ENCODE measurements at places on chromosomes 1 and 21. TPM values are rescaled to one million over a fixed set of nuclear protein-coding genes. Genes with fewer than 3 reads are reported as not detected.

The FMO5 gene
- total RNA-seq: 1.6 TPM

DNA sequence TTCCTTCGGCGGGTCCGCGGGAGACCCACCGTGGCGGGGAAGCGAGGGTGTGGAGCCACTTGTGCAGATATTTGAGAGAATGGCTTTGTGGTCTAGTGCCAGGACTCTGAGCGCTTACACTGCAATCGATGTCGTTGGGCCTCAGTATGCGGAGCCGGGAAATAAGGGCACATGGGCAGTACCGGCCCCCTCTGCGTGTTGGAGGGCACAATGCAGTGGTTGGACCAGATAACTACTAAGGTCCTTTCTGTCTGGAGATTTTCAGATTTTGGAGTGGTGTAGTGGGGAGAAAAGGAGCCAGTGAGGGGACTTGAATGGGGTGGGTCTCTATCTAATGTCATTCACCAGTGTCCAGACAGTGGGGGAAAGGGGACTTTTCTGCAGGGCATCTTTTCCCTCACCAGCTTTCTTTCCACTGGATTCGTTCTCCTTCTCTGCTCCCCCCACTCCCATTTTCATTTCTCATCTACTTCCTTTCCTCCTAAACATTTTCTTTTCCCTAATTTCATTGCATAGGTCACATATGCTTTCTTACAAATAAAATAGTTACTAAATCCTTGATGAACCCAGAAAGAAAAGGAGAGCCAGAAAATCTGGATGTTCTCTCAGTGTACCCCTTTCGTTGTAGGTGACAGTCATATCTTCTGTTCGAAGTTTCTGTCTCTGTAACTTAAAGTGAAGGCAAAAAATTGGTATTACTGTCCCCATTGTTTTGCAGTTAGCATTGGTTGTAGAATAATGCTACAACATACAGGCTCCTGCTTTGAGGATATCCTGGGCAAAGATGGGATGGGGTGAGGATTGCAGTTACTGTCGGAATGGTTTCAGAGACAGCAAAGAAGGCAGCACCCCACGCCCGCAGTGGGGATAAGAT, 1.4 kb downstream of the ATF3 start:
- DNase-seq: no peak

GRCh38 chr1:218281285-218281684, 3.8 kb upstream of the RRP15 start:
- no peak for DNase-seq

GRCh38 chr1:168766568-168766967, 37.6 kb upstream of the DPT start:
- DNase-seq: no peak

DNA sequence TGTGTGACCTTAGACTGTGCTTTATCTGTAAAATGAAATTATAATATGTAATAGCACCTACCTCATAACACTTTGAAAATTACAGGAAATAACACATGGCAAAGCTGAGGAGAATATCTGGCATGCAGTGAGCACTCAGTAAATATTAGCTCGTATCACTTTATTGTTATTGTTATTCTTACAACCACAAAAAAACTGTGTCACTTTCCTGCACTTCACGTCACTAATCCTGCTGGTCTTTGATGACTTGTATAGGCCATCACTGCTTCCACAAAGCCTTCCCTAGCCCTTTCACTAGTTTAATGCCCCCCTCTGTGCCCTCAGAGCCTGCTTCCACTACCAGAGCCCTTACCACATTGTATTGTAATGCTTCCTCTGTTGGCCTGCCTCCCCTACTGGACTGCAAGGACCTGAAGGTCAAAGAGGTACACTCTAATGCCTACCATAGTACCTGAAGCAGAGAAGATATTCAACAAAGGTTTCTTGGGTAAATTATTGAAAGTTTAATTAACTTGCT, 231.6 kb downstream of the NFIA start:
- DNase-seq: no peak

The CCDC28B gene
- total RNA-seq: 22.9 TPM

The RGS13 gene
- total RNA-seq: not detected

The SVBP gene
- total RNA-seq: 55.1 TPM

GRCh38 chr1:228148935-228149405, 760 bp upstream of the GJC2 start:
- DNase-seq: no peak

GRCh38 chr1:226787071-226787470, 48.0 kb upstream of the ITPKB start:
- DNase-seq: no peak

GRCh38 chr1:160963521-160963920, 8.9 kb upstream of the ITLN2 start:
- no peak for DNase-seq

Measured in endothelial cell (in vitro differentiated cells).